ENCODE measurements at places on chromosomes 6 and 20. TPM values are rescaled to one million over a fixed set of nuclear protein-coding genes. Genes with fewer than 3 reads are reported as not detected.

The ANGPT4 gene
- 0.14 TPM for total RNA-seq

The DNAH8 gene
- 0.16 TPM for total RNA-seq

The FAM217A gene
- not detected for total RNA-seq

The RIMS1 gene
- not detected for total RNA-seq

The WFDC5 gene
- total RNA-seq: not detected

The POU5F1 gene
- 434 TPM for total RNA-seq

The DEFB129 gene
- total RNA-seq: not detected

The ADGRF4 gene
- not detected for total RNA-seq

The LSM14B gene
- total RNA-seq: 45.3 TPM

The TFAP2D gene
- total RNA-seq: not detected

The BFSP1 gene
- total RNA-seq: 0.75 TPM

The ARFGEF3 gene
- total RNA-seq: 14.5 TPM

The SLC35B3 gene
- 27.2 TPM for total RNA-seq

The SDC4 gene
- 112 TPM for total RNA-seq

The UBE2V1 gene
- total RNA-seq: 67.3 TPM

The VSTM2L gene
- 3.0 TPM for total RNA-seq

The ZBTB46 gene
- total RNA-seq: 5.2 TPM

The RIPPLY2 gene
- total RNA-seq: not detected

The TRDN gene
- not detected for total RNA-seq

The C6orf163 gene
- total RNA-seq: 6.6 TPM

The TIAM2 gene
- total RNA-seq: 12.7 TPM

The ENPP5 gene
- not detected for total RNA-seq

The SLC24A3 gene
- 4.6 TPM for total RNA-seq

The CTNNBL1 gene
- total RNA-seq: 22.9 TPM

The OOEP gene
- not detected for total RNA-seq
